ENCODE measurements at places on chromosomes 5 and 9. TPM values are rescaled to one million over a fixed set of nuclear protein-coding genes. Genes with fewer than 3 reads are reported as not detected.

DNA sequence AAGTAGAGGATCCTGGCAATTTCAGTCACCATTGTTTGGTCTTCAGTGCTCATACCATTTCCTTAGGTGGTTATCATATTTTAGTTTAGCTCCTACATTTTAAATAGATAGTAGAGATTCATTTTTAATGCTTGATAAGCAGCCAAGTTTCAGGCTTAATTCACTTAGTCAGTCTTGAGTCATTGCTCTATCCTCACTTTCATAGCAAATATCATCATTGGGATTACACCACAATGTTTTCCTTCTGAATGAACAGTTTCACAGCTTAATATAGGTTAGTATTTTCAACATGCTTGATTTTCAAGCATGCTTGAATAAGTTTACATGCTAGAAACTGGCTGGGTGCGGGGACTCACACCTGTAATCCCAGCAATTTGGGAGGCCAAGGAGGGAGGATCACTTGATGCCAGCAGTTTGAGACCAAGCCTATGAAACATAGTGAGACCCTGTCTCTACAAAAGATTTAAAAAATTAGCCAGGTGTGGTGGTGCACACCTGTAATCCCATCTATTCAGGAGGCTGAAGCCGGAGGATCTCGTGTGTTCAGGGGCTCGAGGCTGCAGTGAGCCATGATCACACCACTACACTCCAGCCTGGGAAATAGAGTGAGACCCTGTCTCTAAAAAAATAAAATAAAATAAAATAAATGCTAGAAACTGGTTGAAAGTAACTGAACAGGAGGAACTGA, 339.9 kb downstream of the ADGRV1 start:
- DNase-seq: no peak

DNA sequence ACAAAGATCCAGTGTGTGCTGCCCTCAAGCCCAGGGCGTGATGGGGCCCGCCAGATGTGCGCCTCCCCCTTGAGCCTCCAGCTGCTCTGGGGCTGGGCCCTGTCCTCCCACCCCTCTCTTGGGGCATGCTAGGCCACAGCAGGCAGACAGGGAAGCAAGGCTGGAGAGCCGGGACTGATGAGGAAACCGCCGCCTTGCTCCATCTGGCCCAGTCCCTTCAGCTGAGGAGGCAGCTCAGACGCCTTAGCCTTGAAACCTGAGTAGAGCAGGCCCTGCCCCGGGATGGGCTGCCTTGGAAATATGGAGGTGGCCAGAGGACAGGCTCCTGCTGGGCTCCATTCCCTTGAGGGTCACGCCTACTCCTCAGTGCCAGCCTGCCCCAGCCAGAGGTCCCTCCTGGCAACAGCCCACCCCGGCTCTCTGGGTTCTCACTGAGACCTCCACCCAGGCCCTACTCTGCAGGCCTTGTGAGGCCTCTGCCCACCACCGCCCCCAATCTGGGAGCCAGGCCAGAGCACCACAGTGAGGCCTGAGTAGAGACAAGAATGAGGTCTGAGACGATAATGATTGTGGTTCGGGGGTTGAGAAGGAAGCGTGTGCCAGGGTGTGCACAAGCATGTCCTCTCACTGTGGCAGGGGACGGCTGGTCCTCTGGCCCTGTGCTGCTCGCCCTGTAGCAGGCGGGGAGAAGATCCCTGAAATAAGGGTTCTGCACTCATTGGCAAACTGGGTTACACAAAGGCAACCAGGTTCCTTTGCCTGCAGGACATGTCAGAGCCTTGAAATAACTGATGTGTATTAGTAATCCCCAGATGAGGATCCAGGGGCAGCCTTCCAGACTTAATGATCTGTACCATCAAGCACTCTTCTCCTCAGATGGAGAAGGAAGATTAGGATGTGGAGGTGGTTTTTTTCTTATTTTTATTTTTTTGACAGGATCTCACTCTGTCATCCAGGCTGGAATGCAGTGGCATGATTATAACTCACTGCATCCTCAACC, 30.9 kb downstream of the CXXC5 start:
- no peak for DNase-seq

- no peak for DNase-seq
Observed at GRCh38 chr5:42915306-42915866, 103.7 kb upstream of the SELENOP start.

GRCh38 chr5:100148239-100148638, 386.9 kb upstream of the FAM174A start:
- no peak for DNase-seq

GRCh38 chr5:79794347-79794746, 104.7 kb downstream of the CMYA5 start:
- peak; percentile 21 for DNase-seq

DNA sequence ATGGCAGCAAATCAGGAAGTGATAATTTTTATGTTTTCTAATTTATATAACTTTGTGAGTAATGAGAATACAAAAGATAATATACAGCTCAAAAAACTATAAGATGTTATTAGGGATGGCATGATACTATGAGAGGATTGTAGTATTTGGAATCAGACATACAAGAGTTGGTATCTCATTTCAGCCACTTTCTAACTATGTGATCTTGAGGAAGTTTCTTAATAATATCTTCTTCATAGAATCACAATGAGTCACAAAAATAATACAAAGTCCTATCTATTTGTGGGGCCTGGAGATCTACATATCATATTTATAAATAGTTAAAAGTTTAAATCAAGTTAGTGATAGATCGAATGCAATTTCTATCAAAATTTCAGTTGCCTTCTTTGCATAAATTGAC, 23.7 kb upstream of the TMED7 start:
- no peak for DNase-seq

- DNase-seq: no peak
Observed at GRCh38 chr9:96867079-96867804, 12.9 kb upstream of the ZNF782 start.

- DNase-seq: no peak
Observed at GRCh38 chr5:35483780-35484179, 133.9 kb upstream of the SPEF2 start.

- peak; percentile 50 for DNase-seq
Observed at GRCh38 chr5:170749911-170750431, 33.6 kb upstream of the GABRP start.

DNA sequence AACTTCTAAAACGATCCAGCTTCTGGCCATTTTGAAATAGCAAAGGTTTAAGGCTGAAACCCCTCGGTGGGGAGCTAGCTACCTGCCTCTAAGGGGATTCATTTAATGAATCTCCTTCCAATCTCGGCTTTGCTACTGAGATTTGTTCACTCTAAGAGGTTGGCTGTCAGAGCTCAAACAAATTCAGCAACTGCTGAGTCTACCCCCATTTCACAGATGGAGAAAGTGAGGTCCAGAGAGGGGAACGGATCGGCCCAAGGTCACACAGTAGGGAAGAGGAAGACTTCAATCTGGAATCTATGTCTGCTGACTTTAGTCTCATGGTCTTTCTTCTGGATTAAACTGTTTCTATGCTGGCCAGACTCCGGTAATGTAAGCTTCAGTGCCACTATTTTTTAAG, 3.0 kb downstream of the CORO2A start:
- DNase-seq: no peak

DNA sequence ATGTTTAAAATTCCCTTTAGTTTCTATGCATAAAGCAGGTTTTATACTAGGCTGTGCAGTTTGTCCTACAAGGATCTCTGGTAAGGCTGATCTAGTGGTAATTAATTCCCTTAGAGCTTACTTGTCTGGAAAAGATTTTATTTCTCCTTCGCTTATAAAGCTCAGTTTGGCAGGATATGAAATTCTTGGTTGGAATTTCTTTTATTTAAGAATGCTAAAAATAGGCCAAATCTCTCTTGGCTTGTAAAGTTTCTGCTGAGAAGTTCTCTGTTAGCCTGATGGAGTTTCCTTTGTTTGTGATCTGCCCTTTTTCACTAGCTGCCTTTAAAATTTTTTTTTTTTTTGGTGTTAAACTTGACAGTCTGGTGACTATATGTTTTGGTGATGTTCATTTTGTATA, 237.1 kb upstream of the TLE4 start:
- DNase-seq: no peak

- DNase-seq: no peak
Observed at GRCh38 chr9:69762527-69762926, 2.7 kb upstream of the PTAR1 start.

DNA sequence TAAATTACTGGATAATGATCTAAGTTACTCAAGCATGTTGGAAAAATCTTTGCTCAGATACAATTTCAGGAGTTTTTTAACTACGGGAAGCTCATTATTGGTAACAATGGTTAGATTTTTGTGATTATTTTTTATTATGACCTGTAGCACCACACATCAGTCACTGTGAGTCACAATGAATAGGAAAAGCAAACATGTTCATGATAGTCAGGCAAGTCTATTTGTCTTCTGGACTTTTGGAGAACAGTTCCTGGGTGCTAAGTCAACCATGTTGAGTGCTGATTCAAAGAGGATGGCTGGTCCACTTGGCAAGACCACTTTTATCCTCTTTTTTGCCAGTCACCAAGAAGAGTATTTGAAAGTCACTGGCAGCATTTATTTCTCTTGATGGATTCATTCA, 403.2 kb downstream of the KIF4B start:
- DNase-seq: no peak

- no peak for DNase-seq
Observed at GRCh38 chr9:109945573-109945972, 165.6 kb downstream of the PALM2AKAP2 start.

DNA sequence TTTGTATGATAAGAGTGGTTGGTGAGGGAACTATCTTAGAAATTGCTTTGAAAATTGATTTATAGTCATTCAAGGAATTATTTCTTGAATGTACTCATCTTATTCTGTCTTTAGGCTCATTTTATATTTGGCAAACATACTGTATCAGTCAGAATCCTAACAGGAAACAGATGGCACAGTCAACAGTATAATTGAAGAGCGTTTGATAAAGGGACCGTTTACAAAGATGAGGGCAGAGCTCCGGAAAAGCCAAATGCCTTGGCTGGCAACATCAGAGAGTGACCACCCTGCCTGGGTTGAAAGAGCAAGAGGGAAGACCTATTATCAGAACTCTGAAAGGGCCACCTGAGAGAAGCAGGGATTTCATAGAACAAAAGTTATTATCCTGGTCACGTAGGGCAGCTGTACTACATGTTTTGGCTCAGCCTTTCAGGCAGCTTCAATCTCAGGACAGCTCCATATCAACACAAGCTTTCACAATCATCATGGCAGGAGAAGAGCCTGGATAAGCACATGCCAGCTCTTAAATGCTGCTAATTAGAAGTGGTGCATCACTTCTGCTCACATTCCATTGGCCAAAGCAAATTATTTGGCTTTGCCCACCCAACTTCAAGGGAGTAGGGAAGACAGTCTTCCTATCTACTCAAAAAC, 47.2 kb upstream of the ARL15 start:
- DNase-seq: no peak

- DNase-seq: no peak
Observed at GRCh38 chr5:11452852-11453251, 451.4 kb downstream of the CTNND2 start.

- DNase-seq: no peak
Observed at GRCh38 chr5:56703952-56704351, 111.4 kb upstream of the MAP3K1 start.

GRCh38 chr5:62938927-62939326, 360.3 kb downstream of the LRRC70 start:
- no peak for DNase-seq

GRCh38 chr9:37082214-37082765, 38.1 kb upstream of the ZCCHC7 start:
- DNase-seq: no peak

- no peak for DNase-seq
Observed at GRCh38 chr9:13083366-13083765, 196.1 kb downstream of the MPDZ start.

GRCh38 chr5:32355686-32356085, 42.9 kb upstream of the MTMR12 start:
- no peak for DNase-seq

GRCh38 chr9:35844628-35845270, 15.7 kb downstream of the TMEM8B start:
- no peak for DNase-seq

FABP6 gene
- not detected for total RNA-seq

CAVIN4 gene
- total RNA-seq: 0.65 TPM

COL23A1 gene
- 0.83 TPM for total RNA-seq

ITGA1 gene
- total RNA-seq: 239 TPM

MRPS30 gene
- total RNA-seq: 56.3 TPM

ADRA1B gene
- 2.5 TPM for total RNA-seq

MPDZ gene
- 71.4 TPM for total RNA-seq

GTF3C5 gene
- 45.4 TPM for total RNA-seq

GDNF gene
- total RNA-seq: 7.0 TPM

SLC34A3 gene
- not detected for total RNA-seq

All from esophagus muscularis mucosa (tissue), 4 donors.